Endothelial cell of umbilical vein (primary cell): ENCODE measurements at places on chromosomes 3 and 15. TPM values are rescaled to one million over a fixed set of nuclear protein-coding genes. Genes with fewer than 3 reads are reported as not detected.

- no peak for DNase-seq
These were observed 83.8 kb downstream of the MRPL46 start for GRCh38 chr15:88383354-88383753.

GRCh38 chr15:82679626-82680199 is 30.0 kb downstream of the AP3B2 start:
- DNase-seq = no peak

The CNTN3 gene
- 0.03 and 0.08 TPM in 2 replicates for polyA plus RNA-seq

DNA sequence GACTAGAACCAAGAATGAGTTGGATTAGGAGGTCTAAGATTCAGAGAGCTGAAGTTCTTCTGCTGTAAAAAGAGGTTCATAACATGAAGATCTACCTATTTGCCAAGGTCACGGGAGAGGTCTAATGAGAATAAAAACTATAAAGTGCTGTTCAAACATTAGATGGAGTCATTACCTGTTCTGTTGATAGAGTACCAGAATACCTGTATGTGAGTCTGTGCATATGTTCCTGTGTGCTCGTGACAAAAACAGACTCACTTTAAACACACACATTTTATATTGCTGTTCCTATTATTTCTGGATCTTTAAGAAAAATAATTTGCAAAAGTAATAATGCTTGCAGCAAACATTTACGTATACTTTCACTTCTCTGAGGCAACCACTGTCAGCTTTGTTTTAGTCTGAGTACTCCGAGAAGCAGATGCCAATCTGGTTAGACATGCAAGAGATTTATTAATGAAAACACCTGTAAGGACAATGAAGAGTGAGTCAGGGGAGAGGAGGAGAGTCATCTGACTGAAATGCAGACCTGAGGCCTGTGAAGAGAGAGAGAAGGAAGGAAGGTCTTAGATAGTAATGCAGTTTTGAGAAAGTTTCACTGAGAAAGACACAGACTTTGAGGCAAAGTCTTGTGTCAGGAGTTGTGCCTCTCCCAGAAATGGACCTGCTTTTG is 221.2 kb downstream of the SQOR start:
- DNase-seq = no peak

DNA sequence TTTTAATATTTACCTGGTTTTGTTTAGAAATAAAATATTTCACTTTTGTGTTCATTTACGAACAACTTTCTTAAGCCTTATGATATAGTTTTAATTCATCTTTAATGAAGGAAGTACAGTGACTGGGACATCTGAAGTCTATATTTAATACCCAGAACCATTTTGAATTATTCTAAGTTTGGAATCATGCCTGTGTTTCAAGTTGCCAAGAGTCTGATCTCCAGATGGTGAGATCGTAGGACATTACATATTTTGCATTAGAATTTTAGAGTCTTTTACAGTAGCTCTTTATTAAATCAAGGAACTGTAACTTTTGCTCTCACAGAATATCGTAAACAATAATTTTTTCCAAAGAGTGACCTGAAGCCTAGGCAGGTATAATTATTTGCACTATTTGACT is 420.7 kb downstream of the SI start:
- DNase-seq = no peak

GRCh38 chr3:195133462-195133861 is 137.5 kb downstream of the XXYLT1 start:
- no peak for DNase-seq

The MYZAP gene
- polyA plus RNA-seq = 5.2 and 6.3 TPM in 2 replicates

- no peak for DNase-seq
These were observed 239.2 kb upstream of the ATP10A start for GRCh38 chr15:26102365-26102764.

The CSNK1G1 gene
- polyA plus RNA-seq = 7.9 and 9.0 TPM in 2 replicates

GRCh38 chr3:113018536-113019181 is 27.9 kb downstream of the GTPBP8 start:
- no peak for DNase-seq

GRCh38 chr3:152197937-152198336 is 70.8 kb upstream of the MBNL1 start:
- DNase-seq = no peak

- peak; percentile 80 for DNase-seq
These were observed 99.5 kb upstream of the FAM98B start for GRCh38 chr15:38354315-38354929.

The HYAL1 gene
- 3.3 and 3.8 TPM in 2 replicates for polyA plus RNA-seq

GRCh38 chr3:48765376-48765775 is 48.4 kb upstream of the IP6K2 start:
- DNase-seq = no peak

GRCh38 chr3:128585189-128585588 is 65.4 kb downstream of the RPN1 start:
- DNase-seq = no peak

GRCh38 chr3:36993326-36994283 is at the start of gene MLH1:
Gene MLH1 (plus strand): TSS chr3:36993518. CDS start chr3:36993548, 30 bp downstream.
- peak; percentile 100 for DNase-seq

- DNase-seq = no peak
These were observed 78.5 kb upstream of the SYNPR start for GRCh38 chr3:63199606-63200005.

The CD96 gene
- not detected in 2 replicates for polyA plus RNA-seq

- DNase-seq = no peak
These were observed 47.1 kb downstream of the PARP14 start for GRCh38 chr3:122727766-122728165.

The NUP210 gene
- polyA plus RNA-seq = 0.14 TPM in 2 replicates

- peak; percentile 67 for DNase-seq
These were observed 30.4 kb downstream of the ACKR2 start for GRCh38 chr3:42839616-42840015.

DNA sequence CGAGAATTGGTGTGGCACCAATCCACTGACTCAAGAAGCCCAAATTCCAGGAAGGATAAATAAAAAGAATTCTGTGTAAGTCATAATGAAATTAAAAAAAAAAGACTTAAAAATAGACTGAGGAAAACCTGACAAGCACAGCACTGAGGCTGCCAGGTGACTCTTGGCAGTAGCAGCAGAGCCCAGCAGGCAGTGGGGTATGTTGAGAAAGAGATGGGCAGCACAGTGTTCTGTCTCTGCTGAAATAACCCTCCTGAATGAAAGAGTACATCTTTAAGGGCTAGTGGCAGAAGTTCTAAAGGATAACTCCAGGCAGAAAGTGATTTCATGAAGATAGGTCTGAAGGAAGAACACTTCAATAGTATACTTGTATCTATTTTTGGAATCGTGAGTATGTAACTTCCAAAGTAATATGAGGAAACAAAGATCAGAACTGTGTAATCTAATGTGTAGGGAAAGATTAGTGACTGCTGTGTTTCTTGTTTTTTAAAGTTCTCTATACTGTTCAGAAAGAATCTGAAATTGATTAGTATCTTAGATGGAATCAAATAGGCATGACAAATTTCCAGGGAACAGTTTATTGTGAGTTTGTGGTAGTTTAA is 75.9 kb downstream of the RAB7A start:
- no peak for DNase-seq

DNA sequence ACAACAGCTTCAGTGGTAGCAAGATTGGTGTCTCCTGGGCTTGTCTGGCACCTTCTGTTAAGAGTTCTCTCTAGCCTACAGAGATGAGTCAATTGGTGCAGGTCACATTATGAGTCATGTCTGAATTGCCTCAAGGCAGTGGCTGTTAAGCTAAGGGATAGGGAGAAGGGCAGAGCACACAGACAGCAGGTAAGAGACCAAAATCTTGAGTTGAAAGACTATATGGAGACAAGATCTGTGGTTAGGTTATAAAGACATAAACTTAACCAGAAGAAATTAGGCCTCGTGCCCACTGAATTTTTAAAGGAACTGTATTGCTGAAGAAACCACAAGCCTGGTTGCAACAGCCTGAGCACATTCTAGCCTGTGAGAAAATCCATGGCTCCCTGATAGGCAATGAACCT is 19.2 kb upstream of the KPNA1 start:
- no peak for DNase-seq

DNA sequence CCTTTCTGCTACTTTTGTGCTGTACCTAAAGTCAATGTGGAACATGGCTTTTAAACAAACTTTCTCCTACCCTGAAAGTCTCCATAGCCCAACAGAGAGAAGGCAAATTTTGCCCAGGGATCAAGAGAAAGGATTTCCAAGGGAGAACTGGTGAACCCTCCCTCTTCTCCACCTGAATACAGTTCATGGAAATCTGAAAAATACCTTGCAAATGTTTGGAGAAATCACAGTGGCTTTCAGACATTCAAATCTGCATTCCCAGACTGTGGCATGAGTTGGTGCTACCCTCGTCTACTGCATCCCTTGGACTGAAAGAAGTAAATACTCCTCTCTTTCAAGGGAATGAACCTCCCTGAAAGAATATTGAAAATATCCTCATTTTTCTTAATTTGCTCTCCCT is 38.7 kb downstream of the ZIC4 start:
- DNase-seq = no peak

GRCh38 chr3:143671626-143672025 is 176.6 kb downstream of the SLC9A9 start:
- DNase-seq = no peak

DNA sequence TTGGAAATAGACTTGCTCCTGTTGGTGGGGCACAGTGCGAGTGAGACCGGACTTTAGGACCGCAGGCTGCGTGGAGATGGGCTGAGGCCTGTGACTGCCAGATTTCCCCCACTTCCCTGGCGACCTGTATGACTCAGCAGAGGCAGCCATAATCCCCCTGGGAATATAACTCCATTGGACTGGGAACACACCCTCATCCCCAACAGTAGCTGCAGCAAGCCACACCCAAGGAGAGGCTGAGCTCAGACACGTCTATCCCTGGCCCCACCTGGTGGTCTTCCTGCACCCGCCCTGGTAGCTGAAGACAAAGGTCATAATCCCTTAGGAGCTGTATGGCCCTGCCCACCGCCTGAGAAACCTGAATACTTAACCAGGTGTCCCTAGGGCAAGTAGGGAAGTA is 42.6 kb downstream of the DZIP1L start:
- DNase-seq = no peak

The OR5K2 gene
- not detected in 2 replicates for polyA plus RNA-seq

- DNase-seq = no peak
These were observed 7.8 kb upstream of the STAC start for GRCh38 chr3:36372534-36372935.

The PAQR5 gene
- polyA plus RNA-seq = 0.08 and 0.21 TPM in 2 replicates

DNA sequence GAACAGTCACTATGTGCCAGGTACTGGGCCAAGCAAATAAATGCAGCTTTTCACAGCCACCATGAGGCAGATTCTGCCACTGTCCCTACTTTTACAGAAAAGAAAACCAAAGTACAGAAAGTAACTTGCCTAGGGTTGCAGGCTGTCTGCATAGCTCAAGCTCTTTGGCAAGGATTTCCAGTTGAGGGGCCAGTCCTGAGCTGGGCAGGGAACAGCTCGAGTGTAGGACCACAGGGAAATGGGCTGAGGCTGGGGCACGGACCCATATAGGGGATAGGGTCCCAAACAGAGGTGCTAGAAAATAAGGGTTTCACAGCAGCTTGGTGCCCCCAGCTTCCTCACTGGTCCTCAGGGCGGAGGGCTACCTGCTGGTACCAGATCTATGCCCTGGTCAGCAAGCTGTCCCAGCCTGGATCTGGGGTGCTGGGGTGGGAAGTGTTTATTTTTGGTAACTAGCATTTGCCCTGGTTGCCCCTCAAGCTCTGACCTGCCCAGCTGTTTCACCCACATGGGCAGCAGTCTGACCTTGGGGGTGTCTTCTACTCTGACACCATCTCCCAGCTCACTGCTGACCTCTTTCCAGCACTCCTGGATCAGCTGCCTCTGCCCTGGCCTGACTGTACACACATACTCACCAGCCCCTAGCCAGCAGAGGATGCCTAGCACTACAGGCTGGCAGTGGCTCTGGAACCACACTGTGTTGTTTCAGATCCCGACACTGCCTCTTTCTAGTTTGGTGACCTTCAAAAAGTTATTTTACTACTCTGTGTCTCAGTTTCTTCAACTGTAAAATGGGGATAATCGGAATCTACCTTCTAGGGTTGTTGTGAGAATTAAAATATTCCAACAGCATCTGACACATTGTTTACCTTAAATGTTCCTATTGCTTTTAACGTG is 16.2 kb downstream of the MRAS start:
- no peak for DNase-seq

- DNase-seq = no peak
These were observed 17.4 kb downstream of the TIMP4 start for GRCh38 chr3:12141350-12141749.

The THPO gene
- polyA plus RNA-seq = 0.08 and 0.10 TPM in 2 replicates

GRCh38 chr15:74995182-74995778 is at the start of gene SCAMP5:
Gene SCAMP5 (plus strand): TSS chr15:74995563. CDS start chr15:75011840, 16,277 bp downstream.
- DNase-seq = peak; percentile 79

The KLF15 gene
- polyA plus RNA-seq = 2.2 and 2.8 TPM in 2 replicates

DNA sequence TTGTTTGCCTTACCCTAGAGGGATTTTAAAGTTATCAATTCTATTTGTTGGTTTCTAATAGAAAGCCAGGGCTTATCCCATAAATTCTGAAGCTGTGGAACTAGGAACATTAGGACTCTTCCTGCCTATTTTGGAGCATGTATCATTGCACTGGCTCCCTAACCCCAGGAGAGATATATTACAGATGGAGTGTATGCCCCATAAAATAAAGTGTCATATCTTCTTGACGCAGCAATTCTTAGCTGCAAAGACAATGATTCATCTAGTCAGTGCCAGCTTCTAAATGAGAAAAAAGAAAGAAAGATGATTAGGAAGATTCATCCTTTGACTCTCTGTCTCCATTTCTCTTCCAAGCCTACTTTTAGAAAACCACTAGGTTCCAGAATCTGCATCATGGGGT is 74.8 kb upstream of the MAGI1 start:
- DNase-seq = no peak

- DNase-seq = no peak
These were observed 1028.1 kb downstream of the NTRK3 start for GRCh38 chr15:87228460-87228859.

The RTP4 gene
- 0.08 and 0.12 TPM in 2 replicates for polyA plus RNA-seq

The GHSR gene
- not detected in 2 replicates for polyA plus RNA-seq

The TERC gene
- polyA plus RNA-seq = 2.6 TPM in 2 replicates

DNA sequence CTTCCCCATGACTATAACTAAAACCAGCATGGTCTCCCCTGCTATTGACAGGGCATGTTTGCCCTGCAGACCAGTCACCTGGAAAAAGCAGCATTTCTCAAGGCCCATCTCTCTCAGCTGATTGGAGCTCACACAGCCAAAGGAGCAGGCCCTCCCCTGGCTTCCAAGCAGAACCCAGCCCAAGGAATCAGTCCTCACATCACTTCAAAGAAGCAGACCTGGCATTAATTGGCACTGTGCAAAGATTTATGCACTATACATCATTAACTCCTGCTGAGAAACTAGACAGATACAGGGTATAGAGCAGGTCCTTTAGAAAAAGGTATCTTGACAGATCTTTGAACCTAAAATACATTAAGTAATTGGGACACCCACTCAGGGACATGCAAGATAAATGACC is 323.8 kb upstream of the PPP2R3A start:
- no peak for DNase-seq

The FETUB gene
- polyA plus RNA-seq = not detected in 2 replicates

GRCh38 chr15:69823223-69823907 is 274.4 kb downstream of the TLE3 start:
- DNase-seq = peak; percentile 61
